Aorta (tissue), 5 donors: ENCODE measurements at places on chromosomes 2 and 18. TPM values are rescaled to one million over a fixed set of nuclear protein-coding genes. Genes with fewer than 3 reads are reported as not detected.
A peak's percentile ranks its signal among the peaks of the same experiment; 100 is the strongest.

GRCh38 chr18:74800098-74800497, 202.4 kb downstream of the ZNF407 start:
- peaks cover 3% of the 10 kb centered on the region for H3K4me1 ChIP-seq
- no peak for DNase-seq
- H3K27me3 ChIP-seq, result no peaks in the 10 kb centered on the region
- no peak overlapping the region for H3K4me3 ChIP-seq

DNA sequence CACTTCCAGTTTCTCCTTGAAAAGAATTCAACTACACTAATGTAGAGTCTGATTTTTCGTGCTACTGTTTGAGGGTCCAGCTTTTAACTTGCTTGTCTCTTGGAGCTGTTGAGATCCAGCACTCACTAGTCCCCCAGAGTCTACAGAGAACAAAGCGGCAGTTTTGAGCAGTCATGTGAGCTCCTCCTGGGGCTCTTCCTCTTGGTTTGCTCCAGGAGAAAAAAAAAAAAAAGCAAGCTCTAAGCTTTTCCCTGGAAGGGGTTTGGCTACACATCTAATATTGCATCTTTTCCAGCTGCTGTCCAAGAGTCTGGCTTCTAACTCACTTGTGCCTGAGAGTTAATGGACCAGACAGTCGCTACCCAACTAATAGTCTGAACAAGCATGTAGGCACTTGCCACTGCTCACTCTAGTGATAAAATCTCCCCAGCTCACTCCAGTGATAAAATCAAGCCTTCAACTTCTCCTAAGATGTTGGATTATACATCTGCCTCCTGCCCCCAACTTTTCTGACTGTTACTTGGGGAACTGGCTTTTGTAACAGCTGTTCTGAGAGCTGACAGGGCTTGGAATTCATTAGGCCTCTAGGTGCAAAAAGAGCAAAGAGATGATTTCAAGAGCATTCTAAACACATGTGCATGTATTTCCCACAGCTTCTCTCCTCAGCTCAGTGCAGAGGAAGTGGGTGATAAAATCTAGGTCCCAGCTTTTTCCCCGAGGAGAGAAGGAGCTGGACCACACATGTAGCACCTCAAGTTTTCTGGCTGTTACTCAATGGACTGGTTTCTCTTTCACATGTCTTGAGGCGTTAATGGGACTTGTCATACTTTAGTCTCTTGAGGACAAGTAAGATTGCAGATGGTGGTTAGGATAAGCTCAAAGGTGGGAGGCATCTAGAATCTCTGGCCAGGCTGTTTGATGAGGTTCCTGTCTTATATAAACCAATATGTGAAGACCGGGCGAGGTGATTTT, 750.5 kb downstream of the LRP1B start:
- no peak overlapping the region for H3K27ac ChIP-seq
- H3K4me1 ChIP-seq, result no peaks in the 10 kb centered on the region
- H3K27me3 ChIP-seq, result no peaks in the 10 kb centered on the region
- DNase-seq, result no peak

The HOXD13 gene
- not detected for total RNA-seq

DNA sequence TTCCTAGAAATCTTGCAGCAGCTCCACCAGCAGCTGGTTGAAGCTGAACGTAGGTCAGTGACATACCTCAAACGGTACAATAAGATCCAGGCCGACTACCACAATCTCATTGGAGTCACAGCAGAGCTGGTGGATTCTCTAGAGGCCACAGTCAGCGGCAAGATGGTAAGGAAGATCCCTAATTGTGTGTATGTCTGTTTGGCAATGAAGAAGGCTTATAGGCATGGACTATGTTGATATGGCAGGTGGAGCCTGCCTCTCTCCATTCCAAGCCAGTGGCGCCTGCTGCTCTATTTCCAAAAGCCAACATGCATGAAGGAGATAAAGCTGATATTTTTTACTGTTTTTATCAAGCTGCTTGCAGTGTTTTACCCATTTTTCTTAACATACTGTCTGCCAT, 36.8 kb downstream of the ARMC9 start:
- H3K27ac ChIP-seq, result no peak overlapping the region
- DNase-seq, result no peak
- no peaks in the 10 kb centered on the region for H3K27me3 ChIP-seq
- no peaks in the 10 kb centered on the region for H3K4me1 ChIP-seq
- H3K4me3 ChIP-seq, result no peak overlapping the region

GRCh38 chr2:212730994-212731393, 192.4 kb upstream of the ERBB4 start:
- no peak overlapping the region for H3K4me3 ChIP-seq
- H3K36me3 ChIP-seq, result no peaks in the 10 kb centered on the region
- no peak overlapping the region for H3K27ac ChIP-seq
- no peak for DNase-seq
- no peaks in the 10 kb centered on the region for H3K27me3 ChIP-seq

DNA sequence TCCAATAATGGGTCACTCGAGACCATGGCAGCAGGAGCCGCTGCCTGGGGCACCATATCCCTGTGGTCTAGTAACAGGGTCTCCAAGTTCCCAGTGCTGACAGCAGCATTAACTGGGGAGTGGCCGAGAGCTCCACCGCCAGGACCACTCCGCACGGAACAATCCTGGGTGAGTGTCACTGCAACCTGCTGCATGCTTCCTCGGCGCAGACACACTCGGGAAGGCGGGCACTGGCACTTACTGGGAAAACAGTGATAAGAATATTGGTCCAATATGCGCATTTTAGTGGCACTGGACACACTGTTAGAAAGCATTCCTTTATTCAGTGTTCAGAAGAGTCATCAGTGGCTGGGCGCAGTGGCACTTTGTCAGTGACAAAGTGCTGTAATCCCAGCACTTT, 29.7 kb downstream of the FAM228A start:
- no peak overlapping the region for H3K4me3 ChIP-seq
- no peaks in the 10 kb centered on the region for H3K27me3 ChIP-seq
- no peaks in the 10 kb centered on the region for H3K4me1 ChIP-seq
- H3K27ac ChIP-seq, result no peak overlapping the region

DNA sequence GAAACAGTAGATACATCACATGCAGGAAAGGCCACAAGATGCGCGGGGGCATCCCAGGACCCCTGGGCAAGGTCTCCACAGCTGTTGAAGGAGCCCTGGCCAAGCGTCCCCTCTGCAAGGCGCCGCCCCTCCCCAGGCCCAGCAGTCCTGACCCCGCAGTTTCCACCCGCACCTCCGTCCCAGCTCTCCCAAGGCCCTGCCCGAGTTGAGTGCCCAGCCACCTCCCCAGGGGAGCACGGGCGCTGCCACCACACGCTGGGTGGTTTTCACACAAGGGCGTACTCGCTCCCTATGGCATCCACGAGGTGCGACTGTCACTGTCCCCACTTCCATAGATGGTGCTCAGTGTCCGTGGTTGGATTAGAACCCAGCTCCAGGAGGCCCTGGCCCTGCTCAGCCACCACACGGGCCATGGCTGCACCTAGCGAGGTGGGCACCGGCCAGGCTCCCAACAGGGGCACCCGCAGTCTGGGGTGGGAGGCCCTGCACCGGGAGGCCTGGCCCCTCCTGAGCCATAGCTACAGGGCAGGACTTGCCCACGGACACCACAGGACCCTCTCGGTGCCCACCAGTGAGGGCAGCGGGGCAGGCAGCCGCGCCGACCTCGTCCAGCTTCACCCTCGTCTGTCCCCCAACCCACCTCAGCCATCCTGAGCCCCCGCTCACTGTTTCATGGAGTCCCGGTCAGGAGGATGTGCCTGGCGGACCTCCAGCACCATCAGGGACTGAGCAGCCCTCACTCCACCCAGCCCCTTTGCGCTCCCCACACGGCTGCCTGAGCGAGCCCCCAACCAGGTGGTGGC, 36.0 kb downstream of the KIF1A start:
- no peaks in the 10 kb centered on the region for H3K27me3 ChIP-seq
- no peaks in the 10 kb centered on the region for H3K36me3 ChIP-seq
- no peaks in the 10 kb centered on the region for H3K4me1 ChIP-seq
- peak; percentile 68 for DNase-seq
- H3K4me3 ChIP-seq, result no peak overlapping the region

DNA sequence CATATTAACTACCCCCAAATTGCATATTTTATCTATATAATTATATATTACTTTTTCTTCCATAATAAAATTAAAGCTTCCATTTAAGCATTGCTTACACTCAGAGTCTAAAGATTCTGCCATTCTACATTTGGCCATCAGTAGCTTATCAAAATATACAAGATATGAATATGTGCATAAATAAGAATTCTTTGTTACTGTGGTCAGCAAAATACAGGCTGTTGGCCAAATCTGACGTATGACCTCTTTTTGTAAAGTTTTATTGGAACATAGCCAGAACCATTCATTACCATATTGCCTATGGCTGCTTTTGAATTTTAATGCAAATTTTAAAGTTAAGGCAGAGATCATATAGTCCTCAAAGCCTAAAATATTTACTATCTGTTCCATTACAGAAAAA, 643.9 kb upstream of the VRK2 start:
- no peak for DNase-seq
- no peak overlapping the region for H3K4me3 ChIP-seq
- H3K36me3 ChIP-seq, result no peaks in the 10 kb centered on the region
- H3K27ac ChIP-seq, result no peak overlapping the region
- H3K27me3 ChIP-seq, result no peaks in the 10 kb centered on the region
